ENCODE measurements at places on chromosomes 3 and 15.

DNA sequence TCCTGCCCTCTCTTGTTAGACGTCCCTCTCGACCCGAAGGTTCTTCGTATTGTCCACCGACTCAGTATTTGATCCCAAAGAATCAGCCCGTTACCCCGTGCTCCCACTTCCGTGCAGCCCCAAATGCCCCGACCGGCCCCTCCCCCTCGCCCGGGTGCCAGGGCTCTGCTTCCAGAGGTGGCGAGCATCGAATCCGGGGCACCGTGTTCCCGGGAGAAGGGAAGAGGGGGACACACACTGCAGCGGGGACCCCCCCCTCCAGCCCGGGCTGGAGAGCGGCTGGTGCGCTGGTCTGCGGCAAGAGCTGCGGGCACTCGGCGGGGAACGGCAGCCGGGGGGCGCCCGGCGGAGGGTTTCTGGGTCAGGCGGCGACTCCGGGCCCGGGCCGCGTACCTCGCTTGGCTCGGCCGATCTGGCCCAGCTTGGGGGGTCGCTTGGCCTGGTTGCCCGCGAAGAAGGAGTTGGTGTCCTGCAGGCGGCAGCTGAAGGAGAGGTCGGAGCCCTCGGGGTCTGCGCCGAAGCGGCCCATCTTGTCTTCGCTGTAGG, 556 bp downstream of the CAMK2N2 start:
- no peak for DNase-seq

- no peak for DNase-seq
These were observed 4.9 kb upstream of the IQCF1 start for GRCh38 chr3:51908026-51908425.

DNA sequence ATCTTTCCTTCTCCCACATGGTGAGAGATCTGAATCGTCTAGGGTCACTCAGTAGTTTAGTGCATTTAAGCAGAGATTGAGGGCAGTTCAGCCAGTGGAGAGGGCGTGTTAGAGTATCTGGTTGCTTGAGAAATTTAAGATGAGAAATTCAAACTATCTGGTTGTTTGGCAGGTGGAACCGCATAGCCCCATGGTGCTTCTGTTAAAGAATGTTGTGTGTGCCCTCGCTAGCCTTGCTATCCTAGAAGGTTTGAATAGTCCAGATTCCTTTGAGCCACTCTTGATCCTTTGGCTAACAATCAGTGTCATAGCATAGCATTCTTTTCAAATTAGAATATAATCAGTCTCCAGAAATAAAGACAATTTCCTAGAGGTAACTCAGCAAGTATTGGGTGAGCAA, 32.1 kb downstream of the ABHD17C start:
- no peak for DNase-seq

GRCh38 chr3:185630182-185630622, 44.1 kb downstream of the SENP2 start:
- no peak for DNase-seq

- DNase-seq = no peak
These were observed 113.2 kb downstream of the TCF12 start for GRCh38 chr15:57031605-57032004.
